WTC11 (cell line): ENCODE measurements at places on chromosomes 16 and 17. TPM values are rescaled to one million over a fixed set of nuclear protein-coding genes. Genes with fewer than 3 reads are reported as not detected.

GRCh38 chr17:47719411-47720152 is 13.5 kb upstream of the TBX21 start:
- peaks cover 14% of the 10 kb centered on the region for H3K4me1 ChIP-seq
- H3K27ac ChIP-seq, result no peak overlapping the region
- no peak for DNase-seq
- no peaks in the 10 kb centered on the region for H3K36me3 ChIP-seq
- peaks cover 66% of the 10 kb centered on the region for H3K27me3 ChIP-seq

- no peaks in the 10 kb centered on the region for H3K27me3 ChIP-seq
- no peaks in the 10 kb centered on the region for H3K36me3 ChIP-seq
- H3K4me1 ChIP-seq, result no peaks in the 10 kb centered on the region
- DNase-seq, result no peak
- H3K27ac ChIP-seq, result no peak overlapping the region
Observed at GRCh38 chr17:65323049-65323448, 185.9 kb downstream of the RGS9 start.

- peaks cover 66% of the 10 kb centered on the region for H3K4me1 ChIP-seq
- no peak overlapping the region for H3K4me3 ChIP-seq
- H3K36me3 ChIP-seq, result no peaks in the 10 kb centered on the region
Observed at GRCh38 chr17:58335061-58335731, 6.6 kb upstream of the TSPOAP1 start.

TBX6 gene
- 5.1 to 7.6 TPM (median 6.6 TPM) in 3 replicates for total RNA-seq

KRT28 gene
- total RNA-seq, result not detected in 3 replicates
